Activated CD8-positive, alpha-beta memory T cell treated with anti-CD3 and anti-CD28 coated beads for 1 hour (primary cell): ENCODE measurements at places on chromosomes 5 and 9.

DNA sequence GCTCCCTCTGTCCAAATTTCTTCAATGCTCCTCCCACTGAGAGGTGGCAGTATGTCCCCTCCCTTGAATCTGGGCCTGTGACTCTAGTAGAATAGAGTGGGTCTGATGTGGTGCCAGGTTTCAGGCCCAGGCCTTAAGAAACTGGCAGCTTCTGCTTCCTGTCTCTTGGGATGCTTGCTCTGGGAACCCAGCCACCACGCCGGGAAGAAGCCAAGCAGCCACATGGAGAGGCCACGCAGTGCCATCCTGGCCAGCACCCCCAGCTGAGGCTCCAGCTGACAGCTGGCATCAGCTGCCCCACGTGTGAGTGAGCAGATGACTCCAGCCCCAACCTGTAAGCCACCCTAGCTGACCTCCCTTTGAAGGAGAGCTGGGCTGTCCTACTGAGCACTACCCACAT, 7.3 kb upstream of the TSPAN17 start:
- no peak for DNase-seq

DNA sequence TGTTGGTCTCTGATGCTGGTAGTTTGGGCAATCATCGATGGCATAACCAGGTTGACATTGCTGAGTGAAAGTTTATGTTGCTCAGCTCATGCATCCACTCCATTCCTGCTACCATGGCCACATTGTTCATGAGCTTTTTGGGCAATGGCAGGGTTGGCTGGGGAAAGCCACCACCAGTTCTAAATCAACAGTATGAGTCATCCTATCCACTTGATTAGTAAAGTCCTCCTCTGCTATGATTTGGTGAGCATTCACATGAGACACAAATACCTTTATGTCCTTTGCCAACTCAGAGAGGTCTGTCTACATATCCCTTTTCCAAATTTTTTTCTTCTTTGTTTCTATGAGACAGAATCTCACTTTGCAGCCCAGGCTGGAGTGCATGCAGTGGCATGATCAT, 129.7 kb upstream of the FBN2 start:
- DNase-seq, result no peak

GRCh38 chr9:10562581-10563343, 50.0 kb downstream of the PTPRD start:
- no peak for DNase-seq

GRCh38 chr5:1911773-1912235, 29.1 kb upstream of the IRX4 start:
- DNase-seq, result no peak

GRCh38 chr5:179780362-179780761, 13.4 kb upstream of the LTC4S start:
- no peak for DNase-seq
